Fibroblast of upper back skin (primary cell): ENCODE measurements at places on chromosomes 7 and 10.

- DNase-seq = no peak
Observed at GRCh38 chr7:129777993-129778769, 166.7 kb downstream of the NRF1 start.

DNA sequence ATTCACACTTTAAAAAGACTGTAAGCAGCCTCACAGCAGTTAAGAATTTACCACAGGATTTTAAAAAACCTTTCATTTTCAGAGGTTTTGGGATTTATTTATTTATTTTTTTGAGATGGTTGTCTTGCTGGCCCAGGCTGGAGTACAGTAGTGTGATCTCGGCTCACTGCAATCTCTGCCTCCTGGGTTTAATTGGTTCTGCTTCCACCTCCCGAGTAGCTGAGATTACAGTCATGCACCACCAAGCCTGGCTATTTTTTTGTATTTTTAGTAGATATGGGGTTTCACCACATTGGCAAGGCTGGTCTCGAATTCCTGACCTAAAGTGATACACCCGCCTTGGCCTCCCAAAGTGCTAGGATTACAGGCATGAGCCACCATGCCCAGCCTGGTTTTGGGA lies 19.1 kb downstream of the MINDY4 start:
- DNase-seq = peak; percentile 18

GRCh38 chr7:96685353-96685752 lies 24.3 kb downstream of the SEM1 start:
- no peak for DNase-seq

DNA sequence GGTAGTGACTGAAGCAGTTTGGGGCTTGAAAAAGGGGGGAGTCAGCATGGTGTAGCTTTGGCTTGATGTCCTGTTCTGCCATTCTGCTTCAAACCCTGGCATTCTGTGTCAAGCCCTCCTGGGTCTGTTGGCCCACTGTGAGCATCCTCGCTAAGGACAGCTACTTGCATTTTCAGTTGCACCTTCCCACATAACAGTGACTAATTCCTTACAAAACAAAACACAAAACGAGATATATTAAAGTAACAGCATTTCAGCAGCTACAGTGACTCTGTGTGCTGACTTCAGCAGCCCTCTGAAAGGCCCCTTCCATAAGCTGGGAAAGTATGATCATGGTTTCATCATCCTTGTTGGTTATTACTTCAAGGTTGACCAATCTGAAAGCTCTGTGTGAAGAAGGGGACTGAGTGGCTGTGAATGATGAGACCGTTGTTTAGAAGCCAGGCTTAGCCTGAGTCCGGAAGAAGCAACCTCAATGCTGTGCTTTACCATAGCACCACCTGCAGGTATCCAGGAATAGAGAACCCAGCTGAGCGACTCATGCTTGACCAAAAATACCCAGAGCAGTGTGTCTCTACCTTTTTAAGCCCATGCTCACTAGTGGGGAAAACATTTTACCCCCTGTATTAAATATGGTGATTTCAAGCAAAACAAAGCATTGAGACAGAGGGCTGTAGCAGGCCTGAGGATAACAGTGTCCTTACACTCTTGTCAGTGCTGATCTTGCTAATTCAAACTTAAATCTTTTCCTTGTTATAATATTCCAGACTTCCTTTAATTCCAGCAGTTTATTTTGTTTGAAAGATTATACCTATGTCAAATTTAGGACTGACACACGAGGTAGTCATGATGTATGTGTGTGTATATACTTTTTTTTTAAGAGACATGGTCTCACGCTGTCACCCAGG lies 42.6 kb upstream of the CC2D2B start:
- DNase-seq = peak; percentile 80

- DNase-seq = no peak
Observed at GRCh38 chr7:90412458-90413184, 9.4 kb downstream of the CLDN12 start.

- DNase-seq = no peak
Observed at GRCh38 chr7:2100278-2101208, 132.2 kb downstream of the MAD1L1 start.

GRCh38 chr7:80372415-80372814 lies 139.4 kb downstream of the GNAT3 start:
- DNase-seq = peak; percentile 83

DNA sequence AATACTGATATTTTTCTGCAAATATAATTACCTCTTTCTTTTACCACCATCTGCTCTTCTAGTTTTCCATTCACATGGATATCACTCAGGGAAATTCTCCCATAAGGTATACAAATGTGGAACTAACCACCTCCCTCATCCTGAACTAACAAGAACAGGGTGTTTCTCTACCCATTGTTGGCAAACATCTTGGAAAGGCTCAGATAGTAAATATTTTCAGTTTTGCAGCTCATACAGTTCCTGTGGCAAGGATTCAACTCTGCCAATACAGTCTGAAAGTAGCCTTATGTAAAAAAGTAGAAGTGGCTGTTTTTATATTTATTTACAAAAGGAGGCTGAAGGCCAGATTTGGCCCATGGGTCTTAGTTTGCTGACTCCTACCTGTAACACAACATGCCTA lies 513.0 kb upstream of the TEX47 start:
- no peak for DNase-seq

DNA sequence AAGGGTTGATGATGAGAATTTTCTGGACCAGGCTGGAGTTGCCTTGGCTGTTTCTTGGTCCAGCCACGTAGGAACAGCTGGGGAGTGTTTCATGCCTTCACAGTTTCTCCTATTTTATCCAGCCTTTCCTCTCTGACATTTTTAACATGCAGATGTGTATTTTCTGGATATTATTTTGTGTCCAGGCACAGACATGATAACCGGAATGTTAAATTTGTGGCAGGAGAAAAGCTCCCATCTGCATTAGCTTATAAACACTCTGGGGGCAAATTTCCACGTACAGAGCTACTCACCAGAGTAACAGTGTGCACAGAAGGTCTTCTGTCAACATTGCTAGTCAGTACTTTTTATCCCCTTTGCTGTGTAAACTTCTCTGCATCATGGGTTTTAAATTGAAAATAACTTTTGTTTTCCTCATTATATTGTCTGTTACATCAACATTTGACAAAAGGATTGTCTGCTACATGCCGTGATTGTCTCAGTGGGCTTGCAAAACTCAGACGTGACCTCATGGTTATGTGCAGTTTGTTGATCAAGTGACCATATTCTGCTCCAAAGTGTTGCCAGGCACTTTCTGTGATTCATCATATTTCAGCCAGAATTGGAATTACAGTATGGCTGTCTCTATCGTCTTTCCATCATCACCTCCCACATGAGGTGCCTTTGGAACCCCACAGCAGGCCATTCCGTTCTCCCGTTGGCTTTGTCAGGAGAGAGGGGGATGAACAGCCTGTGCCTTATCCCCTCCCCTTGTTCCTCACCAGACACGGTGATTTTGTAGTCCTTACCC lies 41.4 kb downstream of the INSYN2A start:
- peak; percentile 43 for DNase-seq

DNA sequence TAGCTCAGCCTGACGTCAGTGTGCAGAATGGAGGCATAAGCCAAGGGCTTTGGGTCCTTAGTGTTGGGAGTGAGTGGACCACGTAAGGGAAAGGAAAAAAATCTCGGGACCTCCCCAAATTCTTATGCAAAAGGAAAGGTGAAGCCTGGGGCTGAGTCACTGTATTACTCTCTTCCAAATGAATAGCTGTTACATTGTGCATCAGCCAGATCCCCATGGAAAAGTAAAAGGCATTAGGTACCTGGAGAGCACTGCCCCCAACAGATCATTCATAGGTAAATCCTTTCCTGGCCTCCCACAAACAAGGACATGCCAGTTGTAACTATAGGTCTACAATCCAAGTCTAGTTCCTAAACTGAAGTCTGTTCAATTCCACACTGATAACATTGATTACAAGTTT lies 170.5 kb downstream of the C1GALT1 start:
- no peak for DNase-seq

DNA sequence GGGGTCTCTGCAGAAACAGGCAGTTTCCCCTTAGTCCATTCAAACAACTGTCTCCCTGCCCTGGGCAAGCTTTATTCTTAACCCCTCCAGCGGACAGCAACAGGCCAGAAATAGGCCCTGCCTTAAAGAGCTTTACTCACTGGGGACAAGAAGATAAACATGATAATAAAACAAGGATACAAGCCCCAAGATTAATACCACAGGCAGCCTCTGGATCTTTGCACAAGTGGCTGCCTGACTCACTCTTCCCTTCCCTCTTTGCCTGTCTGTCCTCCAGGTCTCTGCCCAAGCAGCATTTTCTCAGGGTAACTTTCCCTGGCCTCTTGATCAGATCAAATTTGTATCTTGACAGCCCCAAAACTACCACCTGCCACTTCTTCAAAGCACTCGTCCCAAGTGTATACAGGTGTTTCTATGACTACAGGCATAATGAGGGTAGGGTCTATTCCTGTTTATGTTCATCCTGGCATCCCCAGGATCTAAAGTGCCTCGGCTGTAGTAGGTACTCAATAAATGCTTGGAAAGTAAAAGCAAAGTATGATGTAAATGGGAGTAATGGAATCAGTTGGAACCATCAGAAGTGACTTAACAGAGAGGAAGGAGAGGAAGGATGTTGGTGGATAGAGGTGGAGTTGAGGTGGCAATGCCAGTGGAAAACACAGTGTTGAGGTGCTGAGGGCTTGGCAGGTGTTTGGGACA lies 7.0 kb upstream of the CAMK2G start:
- no peak for DNase-seq

DNA sequence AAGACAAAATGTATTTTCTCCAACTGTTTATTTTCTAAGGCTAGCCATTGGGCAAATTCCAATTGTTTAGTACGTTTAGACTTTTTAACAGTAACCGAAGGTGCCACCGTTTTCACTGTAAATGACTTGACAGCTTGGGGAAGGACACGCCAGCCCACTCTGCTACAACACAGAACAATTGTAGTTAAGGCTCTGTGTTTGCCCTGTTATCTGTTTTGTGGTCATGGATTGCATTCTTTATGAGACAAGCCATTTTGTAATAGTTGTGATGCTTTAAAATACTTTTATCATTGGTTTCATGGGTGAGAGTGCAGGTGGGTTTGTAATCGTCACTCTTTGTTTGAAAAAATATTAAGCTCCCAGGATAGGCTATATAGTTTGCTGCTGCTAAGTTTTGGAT lies 6.6 kb upstream of the PITRM1 start:
- DNase-seq = no peak

GRCh38 chr7:1130021-1130990 lies 29.7 kb downstream of the ZFAND2A start:
- DNase-seq = no peak

- no peak for DNase-seq
Observed at GRCh38 chr10:78229489-78229888, 195.8 kb downstream of the RPS24 start.

GRCh38 chr10:111988646-111989045 lies 194.9 kb downstream of the GPAM start:
- no peak for DNase-seq

DNA sequence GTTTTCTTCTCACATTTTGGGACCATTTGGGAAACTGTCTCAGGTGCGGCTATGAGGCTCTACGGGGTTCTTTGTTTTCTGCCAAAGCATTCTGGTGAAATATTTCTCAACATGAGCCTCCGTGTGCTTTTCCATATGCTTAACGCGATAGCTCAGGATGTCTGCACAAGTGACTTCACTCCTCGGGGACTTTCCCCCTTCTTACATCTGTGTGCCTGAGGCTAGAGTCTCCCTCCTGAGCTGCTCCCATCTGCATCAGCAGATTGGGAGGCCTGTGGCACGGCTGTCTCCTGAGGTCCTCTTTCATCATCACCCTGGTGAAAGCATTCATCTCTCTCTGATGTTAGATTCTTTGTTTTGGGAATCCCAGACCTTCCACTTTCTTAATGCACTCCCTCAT lies 1190.9 kb downstream of the TYW1 start:
- DNase-seq = peak; percentile 22

DNA sequence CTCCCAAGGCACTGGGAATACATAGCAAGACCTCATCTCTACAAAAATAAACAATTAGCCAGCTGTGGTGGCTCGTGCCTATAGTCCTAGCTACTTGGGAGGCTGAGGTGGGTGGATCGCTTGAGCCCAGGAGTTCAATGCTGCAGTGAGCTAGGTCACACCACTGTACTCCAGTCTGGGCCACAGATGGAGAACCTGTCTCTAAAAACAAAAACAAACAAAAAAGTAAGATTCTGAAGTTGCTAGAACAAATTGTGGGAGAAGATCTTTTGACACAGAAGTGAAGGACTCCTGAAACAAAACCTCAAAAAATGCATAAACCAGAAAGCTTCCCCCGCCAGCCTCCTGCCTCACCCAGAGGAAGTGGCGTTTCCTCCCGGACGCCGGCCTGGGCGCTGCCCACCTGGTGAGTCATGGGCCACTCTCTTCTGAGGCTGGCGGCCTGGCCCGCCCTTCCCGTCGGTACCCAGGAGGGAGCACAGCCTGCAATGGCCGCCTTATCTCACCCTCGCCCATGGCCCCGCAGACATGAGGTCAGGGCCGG lies 25.4 kb upstream of the ELN start:
- DNase-seq = peak; percentile 41

DNA sequence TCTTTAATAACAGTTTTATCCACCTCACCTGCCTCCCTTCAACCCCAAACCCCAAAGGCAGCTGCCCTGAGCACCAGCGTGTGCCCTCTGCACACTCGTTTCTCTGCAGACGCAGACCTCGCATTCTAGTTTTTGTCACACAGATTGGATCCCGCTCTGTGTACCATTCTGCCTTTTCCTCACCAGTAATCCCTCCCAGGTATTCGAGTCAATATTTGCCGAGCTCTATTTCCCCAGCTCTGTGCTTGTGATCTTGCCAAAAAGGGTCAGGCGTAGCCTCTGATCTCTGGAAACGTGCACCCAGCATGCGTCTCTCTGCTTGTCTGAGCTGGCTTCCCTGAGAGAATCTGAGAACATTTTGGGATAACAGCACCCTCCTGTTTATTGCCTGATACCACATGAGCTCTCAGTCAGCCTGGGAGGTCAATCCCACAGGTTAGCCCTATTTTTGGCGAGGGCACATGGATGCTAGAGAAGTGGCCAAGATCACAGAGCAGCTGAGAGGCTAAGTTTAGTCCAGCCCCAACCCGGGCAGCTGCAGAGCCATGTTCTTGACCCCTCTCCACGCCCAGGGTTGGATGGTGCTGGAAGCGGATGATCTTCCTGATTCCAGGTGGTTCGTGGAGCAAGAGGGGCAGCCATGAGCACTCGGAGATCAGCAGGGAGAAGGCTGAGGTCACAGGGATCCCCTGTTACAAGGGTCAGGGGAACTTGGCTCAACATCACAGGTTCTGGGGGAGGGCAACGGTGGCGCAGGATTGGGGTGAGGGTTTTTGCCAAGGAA lies 29.1 kb downstream of the FOXL3 start:
- no peak for DNase-seq

DNA sequence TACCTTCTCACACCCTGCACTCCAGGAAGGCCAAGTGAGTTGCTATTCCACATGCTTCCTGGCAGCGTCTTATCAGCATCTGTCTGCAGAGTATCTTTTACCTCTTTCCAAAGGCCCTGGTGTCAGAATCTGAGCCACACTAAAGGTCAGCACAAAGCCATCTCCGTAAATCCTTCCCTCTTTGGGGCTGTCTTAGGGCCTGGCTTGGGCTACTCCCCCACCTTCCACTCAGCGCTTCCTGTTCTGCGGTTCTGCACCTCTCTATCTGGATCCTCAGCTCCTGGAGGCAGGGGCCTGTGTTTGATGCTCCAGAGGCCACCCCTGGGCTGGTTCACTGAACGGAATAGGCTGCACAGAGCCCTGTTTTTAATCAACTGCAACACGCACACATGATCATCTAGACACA lies 334.8 kb upstream of the GALNT17 start:
- peak; percentile 34 for DNase-seq

- no peak for DNase-seq
Observed at GRCh38 chr7:2231992-2232765, 566 bp downstream of the MAD1L1 start.
